Activated naive CD8-positive, alpha-beta T cell treated with anti-CD3 and anti-CD28 coated beads, Interleukin-2, amount 50 U/mL, for 24 hours (primary cell): ENCODE measurements at places on chromosomes 2 and 18.
A peak's percentile ranks its signal among the peaks of the same experiment; 100 is the strongest.

- DNase-seq, result no peak
Measured at GRCh38 chr2:210445116-210445707, 31.3 kb downstream of the LANCL1 start.

DNA sequence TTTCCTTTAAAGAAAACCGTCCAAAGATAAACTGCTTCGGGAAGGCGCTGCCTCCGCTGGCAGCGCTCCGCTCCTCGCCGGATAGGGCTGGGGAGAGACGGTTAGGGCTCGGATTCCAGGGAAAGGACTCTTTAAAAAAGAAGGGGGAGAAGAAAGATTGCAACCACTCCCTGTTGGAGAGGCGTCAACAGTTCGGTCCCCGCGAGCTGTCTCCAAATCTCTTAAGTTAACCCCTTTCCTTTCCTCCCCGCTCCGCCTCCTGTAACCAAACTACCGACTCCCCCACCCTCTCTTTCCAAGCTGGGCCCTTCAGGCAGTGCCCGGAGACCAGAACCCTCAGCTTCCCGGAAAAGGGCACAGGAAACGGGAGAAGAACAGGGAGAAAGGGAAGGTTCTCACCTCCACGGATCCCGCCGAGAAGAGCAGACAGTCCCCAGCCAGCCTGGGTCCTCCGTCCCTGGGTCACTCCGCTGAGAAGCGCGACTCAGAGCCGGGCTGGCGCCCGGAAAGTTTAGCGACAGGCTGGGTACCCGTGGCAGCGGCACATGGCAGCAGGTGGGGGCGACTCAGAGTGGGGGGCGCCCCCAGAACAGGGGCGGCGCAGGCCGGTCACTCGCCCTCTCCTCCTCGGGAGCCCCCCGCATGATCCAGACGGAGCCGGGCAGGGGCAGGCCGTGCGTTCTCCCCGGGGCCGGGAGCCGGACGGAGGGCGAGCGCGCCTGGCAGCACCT lies 675 bp downstream of the FZD5 start:
- DNase-seq, result peak; percentile 36

DNA sequence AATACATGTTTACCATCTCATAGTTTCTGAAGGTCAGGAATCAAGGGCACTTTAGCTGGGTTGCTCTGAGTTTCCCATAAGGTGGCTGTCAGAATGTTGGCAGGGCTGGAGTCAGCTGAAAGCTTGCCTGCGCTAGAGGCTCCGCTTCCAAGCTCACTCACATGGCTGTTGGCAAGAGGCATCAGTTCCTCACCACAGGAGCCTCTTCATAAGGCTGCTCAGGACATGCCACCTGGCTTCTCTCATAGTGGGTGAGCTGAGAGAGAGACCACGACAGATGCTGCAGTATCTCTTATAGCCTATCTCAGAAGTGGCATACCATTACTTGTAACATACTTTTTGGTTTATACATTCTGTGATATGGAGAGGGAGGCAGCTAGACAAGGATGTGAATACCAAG lies 7.2 kb downstream of the HADHB start:
- no peak for DNase-seq

- peak; percentile 81 for DNase-seq
Measured at GRCh38 chr2:204072443-204073324, 136.1 kb downstream of the ICOS start.

DNA sequence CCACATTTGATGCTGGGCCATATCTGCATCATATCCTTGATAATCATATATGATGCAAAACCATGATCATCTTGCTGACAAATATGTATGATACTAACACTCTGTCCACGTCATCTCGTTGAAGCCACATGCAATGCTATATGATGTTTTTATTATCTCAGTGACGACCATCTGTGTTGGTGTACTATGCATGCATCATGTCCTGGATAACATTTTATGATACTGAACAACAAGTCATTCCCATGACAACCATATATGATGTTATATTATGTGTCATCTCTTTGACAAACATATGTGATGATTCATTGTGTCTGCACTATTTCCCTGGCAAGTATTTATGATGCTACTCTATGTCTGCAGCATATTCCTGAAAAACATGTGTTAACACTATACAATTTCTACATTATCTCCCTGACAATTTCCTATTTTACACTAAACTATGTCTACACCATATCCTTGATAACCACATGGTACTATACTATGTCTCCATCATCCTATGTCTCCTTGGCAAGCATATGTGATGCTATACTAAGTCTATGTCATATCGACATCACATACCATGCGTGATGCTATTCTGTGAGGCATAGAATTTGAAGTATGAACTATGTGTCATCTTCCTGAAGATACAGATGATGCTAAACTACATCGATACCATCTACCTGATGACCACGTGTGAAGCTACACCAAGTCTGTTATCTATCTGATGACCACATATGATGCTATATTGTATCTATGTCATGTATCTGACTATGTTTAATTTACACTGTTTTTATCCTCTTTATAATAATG lies 37.0 kb downstream of the DAW1 start:
- DNase-seq, result no peak

- DNase-seq, result no peak
Measured at GRCh38 chr2:28972778-28973335, 8.2 kb upstream of the TOGARAM2 start.

DNA sequence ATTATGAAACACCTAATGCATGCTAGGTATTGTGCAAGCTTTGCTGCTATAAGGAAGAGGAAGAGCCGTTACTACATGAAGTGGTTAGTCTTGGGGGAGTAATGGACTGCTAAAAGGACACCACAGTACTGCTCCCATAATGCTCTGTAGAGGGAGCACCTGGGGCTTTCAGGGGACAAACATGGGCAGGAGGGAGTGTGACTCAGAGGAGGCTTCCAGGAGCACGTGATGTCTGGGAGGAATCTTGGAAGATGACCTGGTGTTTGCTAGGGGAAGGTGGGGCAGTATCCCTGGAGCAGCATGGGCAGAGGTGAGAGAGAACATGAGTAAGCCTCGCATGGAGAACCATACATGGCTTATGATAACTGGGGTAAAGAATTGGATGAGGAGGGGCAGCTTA lies 18.8 kb downstream of the MAPK4 start:
- DNase-seq, result no peak

DNA sequence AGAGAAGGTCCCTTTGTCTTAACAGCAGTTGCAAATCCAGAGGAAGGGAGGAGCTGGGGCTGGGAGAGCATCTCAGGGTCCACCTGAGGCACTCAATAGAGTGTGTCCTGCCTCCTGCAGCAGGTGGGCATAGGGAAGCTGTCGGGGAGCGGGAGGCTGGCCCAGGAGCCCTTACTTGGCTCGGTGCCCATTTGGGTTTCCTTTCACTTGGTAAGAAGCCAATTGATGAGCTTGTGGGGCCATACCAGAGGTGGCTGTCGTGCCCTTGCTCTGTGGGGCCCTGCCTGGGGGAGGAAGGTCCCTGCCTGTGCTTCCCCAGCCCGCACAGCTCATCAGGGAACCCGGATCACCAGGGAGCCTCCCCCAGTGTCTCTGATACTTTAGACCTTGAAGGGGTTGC lies 229.7 kb downstream of the DYSF start:
- no peak for DNase-seq

GRCh38 chr18:57918601-57919000 lies 115.5 kb upstream of the ATP8B1 start:
- DNase-seq, result no peak

- DNase-seq, result no peak
Measured at GRCh38 chr2:108938077-108938710, 50.8 kb downstream of the EDAR start.

GRCh38 chr2:128016620-128017019 lies 11.2 kb downstream of the SAP130 start:
- no peak for DNase-seq

GRCh38 chr18:32770666-32771168 lies 2.1 kb downstream of the KLHL14 start:
- DNase-seq, result no peak

DNA sequence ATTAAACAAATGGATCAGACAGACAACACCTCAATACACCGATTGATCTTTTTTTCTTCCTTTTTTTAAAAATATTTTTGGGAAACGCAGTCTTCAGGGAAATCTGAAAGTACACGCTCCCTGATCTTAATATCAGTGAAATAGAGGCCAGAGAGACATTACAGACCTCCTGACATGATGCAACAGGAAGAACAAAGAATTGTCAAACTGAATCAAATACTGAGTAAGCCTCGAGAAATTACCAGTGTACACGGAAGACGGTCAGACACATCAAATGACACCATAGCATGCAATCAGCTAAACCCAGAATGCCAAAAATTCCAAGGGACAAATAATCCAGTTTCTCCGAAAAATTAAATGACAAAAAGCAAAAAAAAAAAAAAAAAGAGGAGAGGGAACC lies 80.2 kb upstream of the NFU1 start:
- no peak for DNase-seq

DNA sequence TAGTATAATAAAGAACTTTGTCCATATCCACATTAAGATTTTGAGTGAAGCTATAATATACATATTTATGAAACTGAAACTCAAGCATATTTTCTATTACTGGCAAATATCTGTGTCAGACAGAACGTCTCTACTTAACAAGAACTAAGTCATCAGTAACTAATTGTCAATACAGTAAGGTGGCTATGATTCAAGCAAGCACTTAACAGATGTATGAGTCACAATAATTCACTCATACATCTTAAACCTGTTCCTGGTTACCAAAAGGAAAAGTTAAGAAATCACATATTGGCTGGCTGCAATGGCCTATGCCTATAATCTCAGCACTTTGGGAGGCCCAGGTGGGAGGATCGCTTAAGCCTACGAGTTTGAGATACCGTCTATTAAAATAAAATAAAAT lies 96.0 kb downstream of the SOS1 start:
- no peak for DNase-seq

GRCh38 chr2:212737392-212738172 lies 199.0 kb upstream of the ERBB4 start:
- DNase-seq, result no peak

- no peak for DNase-seq
Measured at GRCh38 chr2:31644551-31644950, 63.8 kb upstream of the SRD5A2 start.

DNA sequence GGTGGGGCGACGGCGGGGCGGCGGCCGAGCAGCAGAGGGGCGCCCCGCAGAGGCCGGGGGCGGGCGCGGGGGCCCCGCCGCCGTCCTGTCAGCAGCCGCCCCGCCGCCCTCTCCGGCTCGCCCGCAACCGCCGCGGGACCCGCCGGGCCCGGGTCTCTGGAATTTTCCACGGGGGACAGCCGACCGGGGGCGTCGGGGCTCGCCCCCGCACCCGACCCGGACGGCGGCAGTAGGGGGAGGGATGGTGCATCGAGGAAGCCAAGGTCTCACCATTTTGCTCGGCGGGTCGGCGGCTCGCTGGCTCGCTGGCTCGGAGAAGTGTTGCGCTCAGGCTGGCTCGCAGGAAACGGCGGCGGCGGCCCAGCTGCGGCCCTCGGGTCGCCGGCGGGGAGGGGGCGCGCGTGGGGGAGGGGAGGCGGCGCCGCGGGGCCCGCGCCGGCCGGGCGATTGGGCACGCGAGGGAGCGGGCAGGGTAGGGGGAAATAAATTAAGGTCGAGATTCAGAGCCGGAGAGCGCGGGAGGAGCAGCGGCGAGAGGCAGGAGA lies 405 bp downstream of the PPP3R1 start:
- peak; percentile 43 for DNase-seq

- no peak for DNase-seq
Measured at GRCh38 chr2:160091381-160091780, 29.0 kb upstream of the PLA2R1 start.

GRCh38 chr18:12076424-12077140 lies 17.1 kb upstream of the ANKRD62 start:
- DNase-seq, result no peak

- DNase-seq, result no peak
Measured at GRCh38 chr2:180662521-180662920, 317.9 kb upstream of the UBE2E3 start.

DNA sequence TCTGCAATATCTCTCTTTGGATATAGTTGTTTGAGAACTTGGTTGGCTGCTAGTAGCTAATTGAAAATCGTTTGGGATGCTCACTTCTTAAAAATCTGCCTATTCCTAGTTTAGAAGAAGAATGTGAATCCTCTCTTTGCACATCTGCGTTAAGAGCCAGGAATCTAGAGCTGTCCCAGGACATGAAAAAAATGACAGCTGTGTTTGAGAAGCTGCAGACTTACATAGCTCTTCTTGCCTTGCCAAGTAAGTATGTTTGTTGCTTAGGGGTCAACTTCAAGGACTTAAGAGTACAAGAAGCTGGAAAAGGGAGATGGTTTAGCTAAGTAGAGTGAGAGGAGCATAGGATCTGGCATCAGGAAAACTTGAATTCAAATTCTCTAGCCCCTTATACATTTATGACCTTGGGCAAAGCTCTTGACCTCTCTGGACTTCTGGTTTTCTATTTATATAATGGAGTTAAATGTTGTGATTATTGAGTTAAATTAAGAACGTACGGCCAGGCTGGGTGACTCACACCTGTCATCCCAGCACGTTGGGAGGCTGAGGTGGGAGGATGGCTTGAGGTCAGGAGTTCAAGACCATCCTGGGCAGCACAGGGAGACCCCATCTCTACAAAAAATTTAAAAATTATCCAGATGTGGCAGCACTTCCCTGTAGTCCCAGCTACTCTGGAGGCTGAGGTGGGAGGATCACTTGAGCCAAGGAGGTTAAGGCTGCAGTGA lies 55.2 kb upstream of the STON1 start:
- DNase-seq, result no peak

- no peak for DNase-seq
Measured at GRCh38 chr2:68362749-68363148, 2.3 kb upstream of the PLEK start.

DNA sequence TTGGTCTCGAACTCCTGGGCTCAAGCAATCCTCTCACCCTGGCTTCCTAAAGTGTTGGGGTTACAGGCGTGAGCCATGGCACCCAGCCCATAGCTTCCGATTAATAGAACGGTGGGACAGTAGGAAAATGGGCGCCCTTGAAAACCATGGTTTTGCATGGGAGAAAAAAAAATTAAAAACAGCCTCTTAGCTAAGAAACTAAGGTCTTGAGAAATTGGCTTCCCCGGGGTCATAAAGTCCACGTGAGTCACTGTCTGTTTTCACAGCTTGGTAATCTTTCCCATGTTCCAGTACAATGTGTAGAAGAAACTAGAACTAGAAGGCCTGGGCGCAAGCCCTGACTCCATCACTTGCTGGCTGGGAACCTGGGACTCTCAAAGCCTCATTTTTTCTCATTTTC lies 20.7 kb downstream of the B3GNT2 start:
- no peak for DNase-seq

GRCh38 chr18:47501946-47502345 lies 250.5 kb upstream of the SKOR2 start:
- DNase-seq, result no peak
